ENCODE measurements at places on chromosomes 4 and X. TPM values are rescaled to one million over a fixed set of nuclear protein-coding genes. Genes with fewer than 3 reads are reported as not detected.

DNA sequence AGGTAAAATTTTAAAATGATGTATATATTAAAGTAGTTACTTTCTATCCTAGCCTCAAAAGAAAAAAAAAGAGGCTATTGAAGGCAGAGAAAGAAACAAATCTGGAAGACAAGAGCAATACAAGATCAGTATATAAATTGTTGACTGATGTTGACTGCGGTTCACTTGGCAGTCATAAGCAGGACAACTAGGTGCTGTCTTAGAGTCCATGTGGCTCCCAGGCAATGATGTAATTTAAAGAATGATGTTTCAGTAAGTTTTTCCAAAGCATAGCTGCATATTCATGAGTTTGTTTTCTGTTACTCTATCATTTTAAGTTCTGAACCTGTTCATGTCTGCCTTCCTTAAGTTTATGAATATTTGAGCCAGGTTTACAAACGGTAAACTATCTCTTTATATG is 630.2 kb downstream of the FAT4 start:
- no peak for DNase-seq

DNA sequence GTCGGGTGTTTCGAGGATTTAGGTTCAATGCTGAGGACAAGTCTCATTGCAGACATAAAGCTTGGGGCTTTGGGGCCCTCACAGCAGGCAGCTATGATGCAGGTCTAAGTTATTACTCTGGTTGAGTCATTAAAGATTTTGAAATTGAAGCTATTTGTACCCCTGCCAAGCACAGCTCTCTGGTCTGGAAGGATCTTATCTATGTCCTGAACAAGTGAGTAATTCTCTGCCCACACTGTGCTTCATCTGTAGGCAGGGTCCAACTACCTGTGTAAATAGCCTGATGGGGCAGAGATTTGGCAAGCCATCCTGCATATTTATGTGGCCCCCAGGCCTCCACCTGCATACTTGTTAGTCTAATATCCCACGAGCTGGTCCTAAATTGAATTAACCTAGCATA is 41.4 kb upstream of the MAGEA4 start:
- DNase-seq, result peak; percentile 59

DNA sequence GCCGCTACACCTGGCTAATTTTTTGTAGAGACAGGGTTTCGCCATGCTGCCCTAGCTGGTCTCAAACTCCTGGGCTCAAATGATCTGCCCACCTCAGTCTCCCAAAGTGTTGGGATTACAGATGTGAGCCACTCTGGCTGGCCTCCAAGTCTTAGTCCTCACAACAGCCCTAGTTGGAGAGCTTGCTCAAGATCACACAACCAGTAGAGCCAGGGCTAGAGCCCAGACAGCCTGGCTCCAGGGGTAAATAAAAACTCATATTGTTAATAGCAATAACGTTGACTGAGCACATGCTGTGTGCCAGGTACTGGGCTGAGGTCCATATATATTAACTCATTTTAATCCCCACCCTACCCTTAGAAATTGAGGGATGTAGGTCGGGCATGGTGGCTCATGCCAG is 7.3 kb upstream of the JAKMIP1 start:
- no peak for DNase-seq

GRCh38 chrX:63283348-63283747 is 67.8 kb downstream of the SPIN4 start:
- no peak for DNase-seq

- DNase-seq, result no peak
Measured at GRCh38 chrX:53287493-53288138, 6.2 kb upstream of the IQSEC2 start.

- DNase-seq, result no peak
Measured at GRCh38 chr4:141464366-141464765, 172.0 kb upstream of the IL15 start.

DNA sequence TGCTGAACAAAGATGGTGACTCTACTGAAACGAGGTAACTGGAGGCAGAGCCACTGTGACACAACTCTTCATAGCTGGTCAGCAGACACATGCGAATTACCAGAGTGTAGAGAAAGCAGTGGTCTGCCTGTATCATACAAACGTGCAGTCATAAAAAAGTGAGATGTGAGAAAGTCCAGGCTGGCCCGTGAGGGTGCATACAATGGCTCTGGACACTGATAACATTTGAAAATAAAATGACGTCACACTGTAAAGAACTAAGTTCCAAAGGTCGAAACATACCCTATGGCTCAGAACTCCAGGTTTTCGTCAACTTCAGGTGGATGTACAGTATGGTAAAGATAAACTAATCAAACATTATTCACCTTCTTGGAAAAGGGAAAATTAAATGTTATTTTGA is 95.7 kb downstream of the SHISA3 start:
- DNase-seq, result no peak

CT45A7 gene
- polyA plus RNA-seq, result not detected

TLR2 gene
- polyA plus RNA-seq, result 0.22 TPM

BCLAF3 gene
- 2.8 TPM for polyA plus RNA-seq

RBMXL3 gene
- polyA plus RNA-seq, result not detected

RNF212 gene
- polyA plus RNA-seq, result 0.52 TPM

KIF4A gene
- polyA plus RNA-seq, result 8.8 TPM

FHIP1A gene
- 0.06 TPM for polyA plus RNA-seq

XAGE1A gene
- polyA plus RNA-seq, result not detected

TIGD2 gene
- 7.2 TPM for polyA plus RNA-seq

VCX2 gene
- polyA plus RNA-seq, result not detected

KCNIP4 gene
- not detected for polyA plus RNA-seq

UGT2B7 gene
- not detected for polyA plus RNA-seq

Measured in AG04450 (cell line).